ENCODE measurements at places on chromosomes 13 and 19.
A peak's percentile ranks its signal among the peaks of the same experiment; 100 is the strongest.

DNA sequence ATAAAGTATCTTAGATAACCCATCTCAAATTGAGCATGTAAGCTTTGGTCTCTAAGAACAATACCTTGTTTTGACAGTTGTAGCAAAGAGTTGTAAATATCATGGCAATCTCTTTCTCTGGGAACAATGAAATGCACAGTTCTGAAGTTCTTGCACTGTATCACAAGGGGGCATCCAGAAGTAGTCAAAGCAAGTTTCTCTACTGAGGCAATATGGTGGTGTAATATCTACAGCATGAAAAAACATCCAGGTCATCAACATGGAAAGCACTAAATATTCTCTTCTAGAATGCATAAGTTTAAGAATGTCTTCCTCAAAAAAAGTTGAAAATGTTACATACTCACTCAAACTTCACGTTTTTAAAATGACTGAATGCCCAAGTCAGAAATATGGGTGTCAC lies 19.6 kb downstream of the MTMR6 start:
- DNase-seq = no peak

- DNase-seq = no peak
Measured at GRCh38 chr13:112143753-112144615, 77.0 kb downstream of the SOX1 start.

DNA sequence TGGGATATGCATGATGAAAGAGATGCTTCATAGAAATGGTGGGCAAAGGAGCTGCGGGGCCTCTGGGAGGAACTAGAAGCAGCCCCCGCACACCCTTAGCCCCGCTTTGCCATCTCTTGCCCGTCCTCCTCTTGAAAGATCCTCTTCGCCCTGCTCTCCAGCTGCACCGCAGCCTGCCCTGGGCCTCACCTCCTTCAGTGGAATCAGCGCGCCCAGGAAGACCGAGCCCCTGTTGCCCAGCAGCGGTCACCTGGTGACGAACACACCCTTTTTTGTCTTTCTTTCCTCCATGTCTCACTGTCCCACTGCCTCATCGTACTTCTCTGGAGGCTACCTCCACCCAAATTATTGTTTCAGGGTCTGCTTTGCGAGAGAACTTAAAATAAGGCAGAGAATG lies 807.6 kb downstream of the UQCRFS1 start:
- DNase-seq = no peak

- no peak for DNase-seq
Measured at GRCh38 chr13:104318121-104318520, 1251.9 kb upstream of the SLC10A2 start.

DNA sequence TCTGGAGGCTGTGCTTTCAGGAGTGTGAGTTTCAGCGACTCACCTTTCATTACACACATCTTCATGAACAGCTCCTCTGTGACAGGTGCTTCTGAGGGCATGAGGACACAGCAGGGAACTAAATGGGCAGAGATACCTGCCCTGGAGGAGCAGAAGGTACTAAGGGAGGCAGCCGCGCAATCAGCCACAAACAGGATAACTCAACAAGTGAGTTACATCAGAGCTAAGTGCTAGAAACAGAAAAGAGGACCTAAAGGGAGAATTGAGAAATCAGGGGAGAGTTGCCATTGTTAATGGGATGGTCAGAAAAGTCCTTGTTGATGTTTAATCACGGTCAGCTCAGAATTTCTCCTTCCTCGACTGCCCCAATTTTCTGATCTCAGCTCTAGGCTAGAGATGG lies 42.5 kb downstream of the SYDE1 start:
- no peak for DNase-seq

- DNase-seq = no peak
Measured at GRCh38 chr19:18651733-18652132, 14.9 kb downstream of the KLHL26 start.

GRCh38 chr19:33132425-33132824 lies 511 bp downstream of the WDR88 start:
- DNase-seq = no peak

- DNase-seq = peak; percentile 31
Measured at GRCh38 chr19:1250437-1251260, 2.3 kb downstream of the MIDN start.

DNA sequence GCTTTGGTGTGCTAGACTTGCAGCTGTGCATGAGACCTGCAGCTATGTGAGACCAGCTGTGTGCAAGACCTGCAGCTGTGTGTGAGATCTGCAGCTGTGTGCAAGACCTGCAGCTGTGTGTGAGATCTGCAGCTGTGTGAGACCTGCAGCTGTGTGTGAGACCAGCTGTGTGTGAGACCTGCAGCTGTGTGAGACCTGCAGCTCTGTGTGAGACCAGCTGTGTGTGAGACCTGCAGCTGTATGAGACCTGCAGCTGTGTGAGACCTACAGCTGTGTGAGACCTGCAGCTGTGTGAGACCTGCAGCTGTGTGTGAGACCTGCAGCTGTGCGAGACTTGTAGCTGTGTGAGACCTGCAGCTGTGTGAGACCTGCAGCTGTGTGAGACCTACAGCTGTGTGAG lies 6.7 kb upstream of the DCUN1D2 start:
- DNase-seq = no peak

DNA sequence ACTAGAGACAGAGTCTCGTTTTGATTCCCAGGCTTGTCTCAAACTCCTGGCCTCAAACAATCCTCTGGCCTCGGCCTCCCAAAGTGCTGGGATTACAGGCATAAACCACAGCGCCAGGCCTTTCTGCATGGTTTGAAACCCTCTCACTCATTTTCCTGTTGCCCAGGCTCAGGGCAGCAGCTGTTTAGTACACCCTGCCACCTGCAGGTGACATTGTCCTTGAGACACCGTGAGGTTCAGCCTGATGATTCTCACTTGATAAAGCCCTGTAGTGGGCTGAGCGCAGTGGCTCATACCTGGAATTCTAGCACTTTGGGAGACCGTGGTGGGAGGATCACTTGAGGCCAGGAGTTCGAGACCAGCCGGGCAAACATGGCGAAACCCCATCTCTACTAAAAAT lies 12.5 kb downstream of the IL12RB1 start:
- no peak for DNase-seq

DNA sequence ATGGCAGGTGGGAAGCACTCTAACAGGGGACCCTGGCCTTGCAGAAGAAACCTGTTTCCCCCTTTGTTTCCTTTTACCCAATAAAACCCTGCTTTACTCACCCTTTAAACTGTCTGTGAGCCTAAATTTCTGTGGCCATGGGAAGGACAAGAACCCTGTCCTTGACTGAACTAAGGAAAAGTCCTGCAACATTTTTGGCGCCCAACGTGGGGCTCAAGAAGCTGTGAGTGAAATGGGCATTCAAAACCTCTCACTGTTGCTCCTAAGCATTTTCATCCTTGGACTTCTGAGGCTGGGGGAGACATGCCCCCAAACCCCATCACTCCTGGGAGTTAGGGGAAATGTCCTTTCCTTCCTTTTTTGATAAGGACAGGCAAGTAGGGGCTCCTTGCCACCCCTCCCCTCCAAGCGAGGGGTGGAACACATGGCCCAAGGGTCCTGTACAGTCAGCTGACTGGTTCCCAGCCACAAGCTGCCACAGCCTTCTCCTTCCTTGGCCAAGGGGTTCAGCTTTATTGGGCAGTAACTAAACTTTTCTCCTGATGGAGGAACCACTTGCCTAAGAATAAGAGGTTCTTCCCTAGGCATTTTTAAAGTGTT lies 381.6 kb downstream of the KLF5 start:
- no peak for DNase-seq

- DNase-seq = no peak
Measured at GRCh38 chr13:71412231-71412630, 454.8 kb downstream of the DACH1 start.

- DNase-seq = no peak
Measured at GRCh38 chr13:53343361-53343744, 314.7 kb downstream of the OLFM4 start.

DNA sequence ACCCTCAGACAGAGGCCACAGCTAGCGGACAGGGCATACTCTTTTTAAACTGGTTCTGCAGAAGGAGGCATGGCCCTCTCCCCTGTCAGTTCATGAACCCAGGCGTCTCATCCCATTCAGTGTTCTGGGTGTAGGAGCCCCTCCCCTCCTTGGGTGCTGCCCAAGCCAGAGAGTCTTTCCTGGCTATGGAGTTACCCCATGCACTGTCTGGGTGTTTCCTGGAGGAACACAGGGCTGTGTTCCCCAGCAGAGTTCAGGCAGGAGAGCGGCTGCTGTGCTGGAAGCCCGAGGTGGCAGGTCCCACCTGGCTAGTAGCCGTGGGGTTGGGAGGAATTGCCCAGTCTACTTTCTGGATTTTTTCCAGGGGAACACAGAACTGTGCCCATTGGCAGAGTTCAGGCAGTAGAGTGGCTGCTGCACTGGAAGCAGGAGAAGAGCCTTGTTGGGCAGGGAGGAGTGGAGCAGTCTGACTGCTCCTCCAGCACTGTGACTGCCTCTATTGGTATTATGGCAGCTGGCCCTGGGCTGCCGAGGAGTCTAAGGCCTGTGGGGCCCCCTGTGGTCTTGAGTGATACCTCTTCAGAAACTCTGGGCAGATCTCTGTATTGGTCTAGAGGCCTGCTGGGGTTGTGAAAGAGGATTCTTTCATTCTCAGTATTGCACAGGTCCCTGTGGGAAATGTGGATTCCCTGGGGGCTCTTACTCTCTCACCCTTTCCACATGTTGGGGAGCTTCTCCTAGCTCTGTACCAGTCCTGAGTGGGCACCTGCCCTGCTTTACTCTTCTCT lies 168.3 kb downstream of the PCDH20 start:
- DNase-seq = no peak

- peak; percentile 21 for DNase-seq
Measured at GRCh38 chr19:46753420-46754155, 7.3 kb upstream of the STRN4 start.

DNA sequence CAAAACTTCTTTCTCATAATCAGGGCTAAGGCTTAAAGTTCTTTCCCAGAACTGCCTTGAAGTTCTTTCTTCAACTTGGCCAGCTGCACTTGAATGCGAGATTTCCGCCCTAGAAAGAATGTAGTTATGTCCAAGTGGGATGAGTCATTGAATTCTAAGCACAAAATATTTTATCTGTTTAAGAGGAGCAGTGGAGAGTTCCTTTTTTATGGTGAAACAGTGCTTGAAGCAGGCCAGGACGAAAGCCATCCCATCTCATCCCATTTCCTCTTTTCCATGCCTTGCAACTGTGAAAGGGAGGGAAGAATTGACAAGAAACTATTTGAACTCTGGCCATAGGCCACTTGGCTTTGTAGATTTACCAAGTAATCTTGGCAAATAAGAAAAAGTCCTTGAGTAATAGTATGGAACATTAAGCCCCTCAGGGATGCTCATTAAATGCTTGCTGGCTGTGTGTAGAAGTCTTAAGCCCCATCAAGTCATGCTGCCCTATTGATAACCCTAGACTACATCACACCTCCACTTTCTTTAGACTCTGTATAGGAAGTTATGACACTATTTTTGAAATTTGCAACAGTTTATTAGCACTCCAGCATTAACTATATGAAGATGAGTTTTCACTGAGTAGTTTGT lies 174.5 kb downstream of the KCTD12 start:
- DNase-seq = peak; percentile 22

DNA sequence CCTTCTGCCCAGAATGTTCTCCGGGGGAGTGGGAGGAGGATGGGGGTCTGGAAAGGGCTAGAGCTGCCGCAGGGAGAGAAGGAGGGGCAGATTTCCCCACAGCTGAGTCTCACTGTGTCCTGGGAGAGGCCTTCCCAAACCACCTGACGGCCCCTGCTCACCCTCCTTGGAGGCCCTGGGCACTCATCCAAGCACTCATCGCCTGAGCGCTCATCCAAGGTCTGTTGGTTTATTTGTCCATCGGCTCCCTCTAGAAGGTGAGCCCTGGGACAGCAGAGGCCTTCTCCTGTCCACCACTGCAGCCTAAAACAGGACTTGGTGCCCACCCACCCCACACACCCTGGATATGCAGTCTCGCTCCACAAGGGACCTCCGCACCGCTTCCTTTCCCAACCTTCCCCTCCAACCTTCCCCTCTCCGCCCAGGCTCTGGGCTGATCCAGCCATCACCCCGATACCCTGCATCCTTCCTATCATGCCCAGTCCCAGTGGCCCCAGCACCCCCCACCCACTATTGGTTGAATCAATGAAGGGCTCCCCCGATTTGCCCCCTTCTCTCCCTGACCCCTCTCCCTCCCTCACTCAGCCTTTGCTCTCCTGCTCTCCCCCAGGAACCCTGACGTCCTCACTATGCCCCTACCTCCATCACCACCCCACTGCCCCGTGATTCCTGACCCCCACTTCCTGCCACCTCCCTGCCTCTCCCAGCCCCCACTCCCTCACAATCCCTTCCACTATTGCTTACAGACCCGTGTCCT lies 1.7 kb downstream of the UBXN6 start:
- no peak for DNase-seq

DNA sequence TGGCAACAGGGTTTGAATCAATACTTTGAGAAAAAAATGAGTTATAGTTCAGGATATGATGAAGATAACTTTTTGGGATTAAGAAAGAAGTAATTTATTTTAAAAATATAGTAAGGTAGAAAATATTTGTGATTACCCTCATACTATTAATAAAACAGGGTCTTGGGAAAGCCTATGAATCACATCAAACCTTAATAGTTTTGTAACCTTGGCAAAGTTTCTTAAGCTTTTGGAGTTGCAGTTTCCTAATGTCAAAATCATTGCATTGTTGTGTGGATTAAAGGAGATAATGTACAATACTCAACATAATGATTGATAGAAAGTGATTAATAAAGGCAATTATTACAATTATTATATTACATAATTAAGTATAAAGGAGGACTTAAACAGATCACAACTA lies 149.0 kb downstream of the LMO7 start:
- no peak for DNase-seq
